ENCODE measurements at places on chromosomes 3 and 15. TPM values are rescaled to one million over a fixed set of nuclear protein-coding genes. Genes with fewer than 3 reads are reported as not detected.

DNA sequence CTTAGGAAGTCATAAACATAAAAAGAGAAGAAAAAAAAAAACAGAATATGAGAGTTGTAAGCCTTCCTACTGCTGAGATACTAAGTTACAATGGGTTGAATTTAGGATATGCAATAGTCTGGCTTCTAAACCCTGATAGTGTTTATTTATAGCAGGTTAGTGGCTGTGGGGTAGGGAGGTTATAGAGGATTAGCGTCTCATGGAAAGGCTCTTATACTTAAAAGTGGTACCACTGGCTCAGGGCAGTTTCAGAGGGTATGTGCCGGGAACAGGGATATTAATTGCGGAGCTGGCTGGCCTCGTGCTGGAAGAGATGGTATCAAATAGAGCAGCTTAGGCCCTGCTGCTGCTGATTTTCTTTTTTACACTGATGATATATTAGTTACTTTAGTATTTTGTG is 60.8 kb downstream of the PFN2 start:
- DNase-seq: no peak
- H3K4me3 ChIP-seq: no peak overlapping the region
- H3K27me3 ChIP-seq: no peaks in the 10 kb centered on the region
- no peak overlapping the region for H3K27ac ChIP-seq
- no peaks in the 10 kb centered on the region for H3K4me1 ChIP-seq

The OSTN gene
- not detected for total RNA-seq

The PPP1R2 gene
- total RNA-seq: 91.8 TPM

The C3orf62 gene
- total RNA-seq: 4.2 TPM

- H3K27me3 ChIP-seq: no peaks in the 10 kb centered on the region
- DNase-seq: peak; percentile 53
- H3K27ac ChIP-seq: peak overlapping the region; percentile 42
These were observed 2.0 kb downstream of the GP5 start for GRCh38 chr3:194396859-194397756.

The THBS1 gene
- total RNA-seq: 0.68 TPM

DNA sequence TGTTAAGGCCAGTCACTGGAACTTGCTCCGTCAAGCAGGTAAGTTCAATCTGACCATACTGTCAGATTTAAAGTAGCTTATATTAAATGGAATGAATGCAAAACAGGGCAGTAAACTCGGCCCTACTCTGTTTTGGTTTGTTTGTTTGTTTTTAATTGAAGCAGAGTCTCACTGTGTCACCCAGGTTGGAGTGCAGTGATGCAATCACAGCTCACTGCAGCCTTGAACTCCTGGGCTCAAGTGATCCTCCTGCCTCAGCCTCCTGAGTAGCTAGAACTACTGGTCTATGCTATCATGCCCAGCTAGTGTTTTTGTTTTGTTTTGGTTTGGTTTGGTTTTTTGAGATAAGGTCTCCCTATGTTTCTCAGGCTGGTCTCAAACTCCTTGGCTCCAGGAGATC is 305.0 kb downstream of the FEZF2 start:
- no peaks in the 10 kb centered on the region for H3K36me3 ChIP-seq
- no peak overlapping the region for H3K27ac ChIP-seq
- H3K4me3 ChIP-seq: no peak overlapping the region
- H3K27me3 ChIP-seq: peaks cover 7% of the 10 kb centered on the region
- H3K4me1 ChIP-seq: no peaks in the 10 kb centered on the region
- no peak for DNase-seq

GRCh38 chr3:173893066-173893465 is 495.5 kb downstream of the NLGN1 start:
- no peaks in the 10 kb centered on the region for H3K4me1 ChIP-seq
- H3K36me3 ChIP-seq: no peaks in the 10 kb centered on the region
- H3K27me3 ChIP-seq: no peaks in the 10 kb centered on the region
- DNase-seq: no peak
- H3K27ac ChIP-seq: no peak overlapping the region
- no peak overlapping the region for H3K4me3 ChIP-seq

The SLC28A1 gene
- total RNA-seq: not detected

GRCh38 chr3:156964577-156964976 is 138.4 kb downstream of the LEKR1 start:
- no peak overlapping the region for H3K4me3 ChIP-seq
- H3K36me3 ChIP-seq: no peaks in the 10 kb centered on the region
- no peak overlapping the region for H3K27ac ChIP-seq
- no peaks in the 10 kb centered on the region for H3K4me1 ChIP-seq

GRCh38 chr3:71062952-71063772 is 520.4 kb downstream of the FOXP1 start:
- no peak for DNase-seq
- no peaks in the 10 kb centered on the region for H3K27me3 ChIP-seq
- H3K4me1 ChIP-seq: peaks cover 61% of the 10 kb centered on the region
- no peak overlapping the region for H3K27ac ChIP-seq
- H3K4me3 ChIP-seq: no peak overlapping the region

DNA sequence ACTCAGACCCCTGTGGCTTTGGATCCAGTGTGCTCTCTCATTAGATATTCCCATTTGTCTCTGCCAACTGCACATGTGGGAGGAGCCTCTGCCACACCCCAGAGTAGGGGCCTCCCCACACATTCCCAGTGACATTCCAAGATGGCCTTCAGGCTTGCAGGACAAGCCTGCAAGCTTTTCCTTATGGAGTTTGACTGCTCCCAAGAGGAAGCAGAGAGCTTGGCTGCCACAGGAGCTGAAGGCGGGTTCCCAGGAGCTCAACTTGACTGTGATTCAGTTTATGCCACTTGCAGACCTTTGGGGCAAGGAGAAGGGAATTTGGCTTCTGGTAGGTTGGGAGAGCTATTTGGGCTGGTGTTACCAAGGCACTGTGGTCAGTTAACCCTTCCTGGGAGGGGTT is 22.5 kb upstream of the EPHB1 start:
- peaks cover 3% of the 10 kb centered on the region for H3K4me1 ChIP-seq
- no peaks in the 10 kb centered on the region for H3K27me3 ChIP-seq
- DNase-seq: no peak

- H3K4me3 ChIP-seq: no peak overlapping the region
- H3K27ac ChIP-seq: no peak overlapping the region
- no peaks in the 10 kb centered on the region for H3K36me3 ChIP-seq
- H3K4me1 ChIP-seq: no peaks in the 10 kb centered on the region
These were observed 294.1 kb downstream of the NTRK3 start for GRCh38 chr15:87962428-87962827.

The PIF1 gene
- total RNA-seq: 30.4 TPM

DNA sequence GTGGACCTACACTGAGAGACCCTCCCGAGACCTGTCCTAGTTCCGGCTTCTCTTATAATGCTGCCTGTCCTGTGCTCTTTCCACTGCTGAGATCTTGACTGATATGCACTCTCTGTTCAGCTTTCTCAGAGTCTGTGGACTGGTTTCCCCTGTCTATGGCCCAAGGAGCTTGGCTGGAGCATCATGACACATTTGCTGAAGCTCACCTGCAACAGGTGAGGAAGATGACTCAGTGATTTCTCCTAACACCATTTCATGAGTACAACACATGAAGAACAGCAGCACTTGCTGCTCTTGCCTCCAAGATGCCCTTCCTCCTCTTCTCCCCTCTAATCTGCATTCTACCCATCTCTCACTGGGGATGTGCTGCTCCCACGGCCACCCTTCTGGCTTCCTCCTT is 92.1 kb downstream of the DUT start:
- no peak overlapping the region for H3K27ac ChIP-seq
- no peak overlapping the region for H3K4me3 ChIP-seq
- peaks cover 3% of the 10 kb centered on the region for H3K27me3 ChIP-seq
- no peaks in the 10 kb centered on the region for H3K4me1 ChIP-seq
- no peak for DNase-seq

The ZMYND10 gene
- total RNA-seq: 0.74 TPM

GRCh38 chr15:94674296-94674695 is 442.9 kb downstream of the MCTP2 start:
- no peak for DNase-seq
- H3K27me3 ChIP-seq: peaks cover 16% of the 10 kb centered on the region
- H3K4me1 ChIP-seq: no peaks in the 10 kb centered on the region
- H3K4me3 ChIP-seq: no peak overlapping the region

GRCh38 chr3:154660811-154661210 is 230.8 kb upstream of the GPR149 start:
- no peaks in the 10 kb centered on the region for H3K36me3 ChIP-seq
- no peaks in the 10 kb centered on the region for H3K27me3 ChIP-seq
- H3K4me1 ChIP-seq: no peaks in the 10 kb centered on the region
- H3K27ac ChIP-seq: no peak overlapping the region
- no peak overlapping the region for H3K4me3 ChIP-seq
- no peak for DNase-seq

- DNase-seq: no peak
- no peaks in the 10 kb centered on the region for H3K36me3 ChIP-seq
- no peak overlapping the region for H3K4me3 ChIP-seq
- no peaks in the 10 kb centered on the region for H3K27me3 ChIP-seq
- H3K27ac ChIP-seq: no peak overlapping the region
- H3K4me1 ChIP-seq: no peaks in the 10 kb centered on the region
These were observed 38.0 kb downstream of the PRICKLE2 start for GRCh38 chr3:64187065-64187959.

- H3K27me3 ChIP-seq: no peaks in the 10 kb centered on the region
- H3K4me3 ChIP-seq: no peak overlapping the region
- H3K36me3 ChIP-seq: no peaks in the 10 kb centered on the region
- no peak for DNase-seq
- no peak overlapping the region for H3K27ac ChIP-seq
These were observed 609.9 kb downstream of the FHIT start for GRCh38 chr3:60641354-60641753.

The CELSR3 gene
- 18.2 TPM for total RNA-seq

The C3orf49 gene
- total RNA-seq: not detected

- H3K4me3 ChIP-seq: no peak overlapping the region
- no peak for DNase-seq
- no peak overlapping the region for H3K27ac ChIP-seq
- H3K36me3 ChIP-seq: no peaks in the 10 kb centered on the region
These were observed 35.2 kb upstream of the ARL14 start for GRCh38 chr3:160641665-160642309.

DNA sequence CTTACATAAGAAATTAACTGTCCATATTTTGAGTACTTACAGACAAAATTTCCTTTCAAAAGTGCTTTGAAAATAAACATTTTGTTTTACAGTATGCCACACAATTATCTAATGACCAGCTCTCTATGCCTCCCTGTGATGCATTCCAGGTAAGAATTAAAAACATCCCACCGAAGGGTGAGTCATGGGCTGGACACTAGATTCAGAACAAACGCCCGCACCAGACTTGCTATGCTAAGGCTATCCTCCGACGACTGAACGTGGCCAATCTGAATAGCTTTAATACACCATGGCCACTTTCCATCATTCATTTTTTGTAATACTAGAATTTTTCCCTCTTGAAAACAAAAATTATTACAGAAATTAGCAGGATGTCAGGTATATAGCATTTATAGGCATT is 139.8 kb upstream of the TNIK start:
- DNase-seq: no peak
- no peaks in the 10 kb centered on the region for H3K36me3 ChIP-seq
- no peak overlapping the region for H3K27ac ChIP-seq
- no peaks in the 10 kb centered on the region for H3K4me1 ChIP-seq

DNA sequence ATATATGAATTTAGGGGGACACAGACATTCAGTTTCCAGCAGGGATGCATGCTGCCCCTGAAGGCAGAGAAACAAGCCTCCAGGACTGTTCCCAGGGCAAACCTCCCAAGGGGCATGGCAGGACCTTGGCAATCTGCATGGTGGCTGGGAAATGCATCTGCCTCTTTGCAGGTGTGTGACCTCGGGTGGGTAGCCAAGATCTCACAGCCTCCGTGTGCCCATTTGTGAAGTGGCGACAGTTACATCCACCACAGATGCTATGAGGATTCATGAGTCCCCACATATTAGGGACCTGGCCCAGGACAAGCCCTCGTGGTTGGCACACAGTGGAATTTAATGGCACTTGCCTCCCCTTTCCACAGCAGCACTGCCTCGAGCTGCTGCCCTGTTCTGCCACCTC is 29.9 kb downstream of the SLC28A1 start:
- peaks cover 2% of the 10 kb centered on the region for H3K36me3 ChIP-seq
- no peak overlapping the region for H3K27ac ChIP-seq
- no peak for DNase-seq
- peaks cover 9% of the 10 kb centered on the region for H3K27me3 ChIP-seq

- DNase-seq: no peak
- no peak overlapping the region for H3K4me3 ChIP-seq
- no peaks in the 10 kb centered on the region for H3K4me1 ChIP-seq
- peaks cover under 1% of the 10 kb centered on the region for H3K27me3 ChIP-seq
- no peaks in the 10 kb centered on the region for H3K36me3 ChIP-seq
These were observed 51.7 kb upstream of the AMOTL2 start for GRCh38 chr3:134425943-134426342.

The GOLGA6L10 gene
- total RNA-seq: 1.1 TPM

DNA sequence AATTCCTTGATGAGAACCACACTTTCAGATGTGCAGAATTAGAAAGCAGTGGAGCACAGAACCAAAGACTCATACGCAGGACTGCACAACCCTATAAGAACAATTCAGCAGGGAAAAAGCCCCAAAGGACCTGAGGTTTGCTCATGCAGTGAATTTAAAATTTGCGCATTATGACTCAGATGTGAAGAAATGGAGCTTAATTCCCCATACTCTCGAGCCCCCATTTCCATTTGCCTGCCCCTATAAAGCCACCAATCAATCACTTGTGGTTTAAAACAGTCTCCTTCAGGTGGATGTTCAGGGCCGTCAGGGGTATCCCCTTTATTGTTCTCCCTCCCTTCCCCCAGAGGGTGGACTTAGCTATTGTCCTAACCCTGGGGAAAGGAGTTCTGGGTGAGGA is 221.2 kb downstream of the IGSF11 start:
- no peak overlapping the region for H3K4me3 ChIP-seq
- H3K27ac ChIP-seq: no peak overlapping the region
- no peak for DNase-seq
- H3K4me1 ChIP-seq: peaks cover 3% of the 10 kb centered on the region
- H3K36me3 ChIP-seq: no peaks in the 10 kb centered on the region

- no peak overlapping the region for H3K4me3 ChIP-seq
- no peak for DNase-seq
- H3K27ac ChIP-seq: no peak overlapping the region
- no peaks in the 10 kb centered on the region for H3K36me3 ChIP-seq
- H3K27me3 ChIP-seq: no peaks in the 10 kb centered on the region
- H3K4me1 ChIP-seq: peaks cover 5% of the 10 kb centered on the region
These were observed 26.2 kb downstream of the SLC2A2 start for GRCh38 chr3:171000281-171000680.

DNA sequence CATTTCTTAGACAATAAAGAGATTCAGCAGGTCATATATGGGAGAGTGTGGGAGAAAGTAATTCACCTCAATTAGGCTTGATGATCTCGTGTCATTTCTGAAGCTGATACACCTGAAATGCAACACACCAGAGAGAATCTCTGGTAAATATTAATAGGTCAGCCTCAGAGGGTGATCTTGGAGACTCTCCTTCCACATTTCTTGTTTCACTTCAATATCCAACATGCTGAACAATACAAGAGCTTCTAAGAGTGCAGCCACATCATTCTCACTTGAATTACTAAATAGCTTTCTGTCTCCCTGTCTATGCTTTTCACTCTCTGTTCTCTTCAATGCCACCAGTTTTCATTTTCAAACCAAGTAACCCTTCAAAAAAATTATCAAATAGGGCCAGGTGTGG is 71.1 kb upstream of the GK5 start:
- H3K4me3 ChIP-seq: no peak overlapping the region
- DNase-seq: no peak
- no peak overlapping the region for H3K27ac ChIP-seq
- no peaks in the 10 kb centered on the region for H3K4me1 ChIP-seq

The TRIM71 gene
- total RNA-seq: 0.10 TPM

All from activated naive CD8-positive, alpha-beta T cell treated with anti-CD3 and anti-CD28 coated beads for 36 hours (primary cell).